ENCODE measurements at places on chromosomes 3 and 15.

- no peak for DNase-seq
These were observed 16.3 kb downstream of the VPS39 start for GRCh38 chr15:42191610-42192346.

GRCh38 chr3:89238846-89239245 is 131.4 kb downstream of the EPHA3 start:
- DNase-seq: no peak

DNA sequence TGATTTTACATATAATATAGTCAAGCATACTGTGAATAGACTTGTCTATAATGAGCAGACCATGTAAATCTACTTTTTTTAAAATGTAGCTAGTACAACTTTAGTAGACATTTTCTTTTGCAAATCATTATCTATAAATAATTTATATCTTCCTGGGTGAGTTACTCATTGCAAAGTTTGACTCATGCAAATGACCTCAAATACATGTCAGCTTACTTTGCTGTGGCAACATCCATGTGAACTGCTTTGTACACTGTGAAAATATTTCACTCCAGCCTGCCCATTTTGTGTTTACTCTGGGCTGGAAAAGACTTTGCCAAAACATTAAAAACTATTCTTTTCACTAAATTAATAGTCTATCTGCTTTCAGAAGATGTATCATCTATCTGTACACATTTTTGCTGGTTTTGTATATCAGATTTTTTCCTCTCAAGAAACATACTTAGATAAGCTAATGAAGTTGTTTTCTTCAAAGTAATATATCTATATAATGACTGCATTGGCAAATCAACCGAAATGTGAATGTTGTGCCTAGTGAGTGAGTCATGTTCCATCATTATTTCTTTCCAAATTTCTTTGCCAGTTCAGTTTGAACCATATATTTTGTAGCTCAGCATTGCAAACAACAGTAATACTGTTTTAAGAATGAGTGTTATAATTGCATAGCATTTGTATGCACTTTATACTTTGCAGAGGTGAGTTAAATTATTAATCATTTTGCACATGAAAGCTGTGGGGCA is 26.5 kb downstream of the IGSF10 start:
- DNase-seq: peak; percentile 75

GRCh38 chr3:124351430-124352148 is 359.7 kb upstream of the ROPN1 start:
- DNase-seq: peak; percentile 38

DNA sequence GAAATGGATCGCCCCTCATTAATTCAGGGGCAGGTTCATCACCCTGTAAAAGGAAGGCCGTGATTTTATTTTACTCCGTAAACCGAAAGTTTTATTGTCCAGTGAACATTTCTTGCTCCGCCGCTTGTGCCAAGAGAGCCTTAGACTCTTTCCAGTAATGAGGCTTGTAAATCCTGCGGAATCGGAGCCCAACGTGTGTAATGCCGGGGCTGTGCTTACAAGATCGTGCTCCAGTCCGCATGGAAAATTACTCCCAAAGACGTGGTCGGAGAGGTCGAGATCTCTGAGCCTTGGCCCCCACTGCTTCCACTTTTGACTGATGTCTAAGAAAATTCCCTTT is 649 bp upstream of the PLOD2 start:
- no peak for DNase-seq

DNA sequence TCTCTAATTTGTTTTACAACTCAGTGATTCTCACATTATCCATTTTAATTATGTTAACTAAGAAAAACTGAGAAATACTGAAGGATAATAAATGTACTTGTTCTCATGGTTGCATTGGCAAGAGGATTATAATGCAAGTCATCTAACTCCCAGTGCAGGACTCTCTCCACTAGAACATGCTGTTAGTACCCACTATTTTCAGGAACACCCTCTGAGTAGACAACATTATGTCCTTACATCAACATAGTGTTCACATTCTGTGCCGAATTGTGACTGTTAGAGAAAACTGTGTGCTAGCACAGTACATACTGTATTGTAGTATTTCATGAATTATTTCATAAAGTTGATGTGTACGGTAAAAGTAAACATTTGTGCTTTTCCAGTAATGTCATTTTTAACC is 80.1 kb downstream of the LEKR1 start:
- DNase-seq: no peak

Measured in epithelial cell of proximal tubule (primary cell).